Activated CD8-positive, alpha-beta memory T cell treated with anti-CD3 and anti-CD28 coated beads for 1 hour (primary cell): ENCODE measurements at places on chromosomes 5 and 9.
A peak's percentile ranks its signal among the peaks of the same experiment; 100 is the strongest.

DNA sequence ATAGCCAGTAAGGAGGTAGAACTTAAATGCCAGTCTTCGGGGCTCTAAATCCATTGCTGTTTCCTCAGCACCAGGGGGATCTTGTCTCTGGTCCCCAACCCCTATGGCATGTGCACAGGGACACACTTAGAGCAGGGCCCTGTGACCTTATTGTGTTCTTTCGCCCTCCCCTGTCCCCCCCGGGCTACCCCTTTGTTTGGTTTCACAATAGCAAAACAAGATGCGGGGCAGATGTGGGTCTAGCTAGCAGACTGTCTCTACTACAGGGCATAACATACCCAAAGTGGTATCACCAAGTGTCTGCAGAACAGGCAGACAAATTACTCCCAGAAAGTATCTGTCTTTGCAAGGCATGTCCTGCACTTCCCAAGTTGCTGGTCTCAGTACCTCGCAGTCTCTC is 2.1 kb downstream of the FBLL1 start:
- no peak for DNase-seq

- DNase-seq, result no peak
These were observed 49.9 kb downstream of the GDNF start for GRCh38 chr5:37789991-37790390.

DNA sequence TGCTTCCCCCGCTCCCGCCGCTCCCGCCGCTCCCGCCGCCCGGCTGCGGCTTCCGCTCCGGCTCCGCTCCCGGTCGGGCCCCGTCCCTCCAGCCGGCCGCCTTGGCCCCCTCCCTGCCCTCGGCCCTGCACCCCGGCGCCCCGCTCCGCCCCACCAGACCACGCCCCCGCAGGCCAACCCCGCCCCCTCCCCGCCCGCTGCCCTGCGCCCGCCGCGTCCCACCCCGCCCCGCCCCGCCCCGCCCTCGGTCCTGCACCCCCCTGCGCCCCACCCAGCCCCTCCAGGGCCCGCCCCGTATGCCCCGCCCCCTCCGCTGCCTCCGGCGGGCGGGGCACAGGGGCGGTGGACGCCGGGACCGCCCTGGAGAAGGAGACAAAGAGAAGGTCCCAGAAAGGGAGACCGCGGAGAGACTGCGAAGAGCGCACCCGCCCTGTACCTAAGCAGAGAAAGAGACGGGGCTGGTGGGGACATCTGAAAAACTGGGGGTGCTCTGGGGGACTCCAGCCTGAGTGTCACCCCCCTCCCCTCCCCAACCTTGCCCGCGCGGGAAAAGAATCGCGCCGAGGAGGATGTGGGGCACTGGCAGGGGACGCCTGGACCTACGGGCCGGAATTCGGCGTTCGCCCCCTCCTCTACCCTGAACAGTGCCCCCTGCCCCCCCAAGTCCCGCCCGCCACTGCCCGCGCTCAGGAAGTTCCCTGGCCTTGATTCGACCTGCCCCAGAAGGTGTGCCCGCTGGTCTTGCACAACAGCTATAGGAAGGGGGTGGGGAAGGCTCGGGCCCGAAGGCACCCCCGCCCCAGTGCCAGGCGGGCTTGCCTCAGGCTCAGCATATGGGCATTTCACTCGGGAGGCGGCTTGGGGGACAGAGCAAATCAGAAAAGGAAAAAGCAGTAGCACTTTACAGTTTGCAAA is 42.8 kb upstream of the STXBP1 start:
- DNase-seq, result peak; percentile 38

- no peak for DNase-seq
These were observed 51.9 kb upstream of the JAK2 start for GRCh38 chr9:4933177-4933576.

GRCh38 chr9:86082870-86083269 is 16.5 kb downstream of the GOLM1 start:
- no peak for DNase-seq

DNA sequence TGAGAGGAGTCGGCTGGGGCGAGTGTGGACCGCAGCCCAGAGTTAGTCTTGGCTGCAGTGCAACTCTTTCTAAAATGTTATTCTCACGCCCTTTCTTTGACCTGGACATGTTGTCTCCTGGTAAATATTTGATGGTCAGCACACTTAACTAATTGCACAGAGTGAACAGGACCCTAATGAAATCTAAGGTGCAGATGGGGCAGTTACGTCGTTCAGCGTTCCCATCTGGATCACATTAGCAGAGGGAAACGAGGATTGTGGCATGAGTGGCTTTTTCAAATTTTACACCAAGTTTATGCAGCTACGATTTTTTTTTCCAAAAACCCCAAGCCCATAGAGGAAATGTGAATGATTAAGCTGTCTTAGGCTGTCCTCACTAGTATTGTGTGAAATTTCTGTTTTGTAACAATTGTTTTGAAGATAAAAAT is 483 bp downstream of the C9orf85 start:
- no peak for DNase-seq

GRCh38 chr5:82106207-82106606 is 134.4 kb downstream of the ATG10 start:
- no peak for DNase-seq

DNA sequence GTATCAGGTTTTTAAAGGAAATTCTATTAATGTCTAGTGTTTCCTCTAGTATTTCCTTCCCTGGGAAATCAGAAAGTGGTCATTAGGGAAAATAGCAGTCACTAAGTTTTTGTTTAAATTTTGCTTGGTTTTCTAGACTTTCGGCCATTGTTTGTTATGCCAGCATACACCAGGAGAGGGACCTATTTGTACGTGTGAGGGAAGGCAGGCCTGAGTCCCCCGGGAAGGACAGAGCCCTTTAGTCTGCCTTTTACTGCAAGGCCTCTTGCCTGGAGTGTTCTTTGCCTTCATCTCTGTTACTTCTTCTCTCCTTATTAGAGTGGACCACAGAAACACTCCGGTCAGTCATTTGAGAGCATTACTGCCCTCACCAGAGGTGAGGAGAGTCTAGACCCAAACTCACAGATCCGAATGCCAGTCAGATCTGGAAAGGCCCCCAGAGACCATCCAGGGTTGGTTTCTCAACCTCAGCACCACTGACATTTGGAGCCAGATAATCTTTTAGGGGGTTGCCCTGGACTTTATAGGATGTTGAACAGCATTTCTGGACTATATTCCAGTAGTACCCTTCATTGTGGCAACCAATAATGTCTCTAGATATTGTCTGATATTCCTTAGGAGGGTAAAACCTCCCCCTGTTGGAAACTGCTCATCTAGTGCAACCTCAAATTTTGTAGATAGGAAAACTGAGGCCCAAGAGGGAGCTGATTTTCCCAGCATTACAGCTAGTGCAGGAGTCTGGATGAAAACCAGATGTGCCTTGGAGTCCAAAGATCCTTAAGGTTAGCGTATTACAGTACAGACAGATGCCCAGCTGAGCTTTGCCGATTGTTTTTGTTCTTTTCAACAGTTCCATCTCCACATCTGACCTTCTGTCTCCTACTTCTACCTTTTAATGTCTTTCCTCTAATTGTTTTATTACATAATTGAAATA is 93.0 kb upstream of the NIPAL4 start:
- no peak for DNase-seq

DNA sequence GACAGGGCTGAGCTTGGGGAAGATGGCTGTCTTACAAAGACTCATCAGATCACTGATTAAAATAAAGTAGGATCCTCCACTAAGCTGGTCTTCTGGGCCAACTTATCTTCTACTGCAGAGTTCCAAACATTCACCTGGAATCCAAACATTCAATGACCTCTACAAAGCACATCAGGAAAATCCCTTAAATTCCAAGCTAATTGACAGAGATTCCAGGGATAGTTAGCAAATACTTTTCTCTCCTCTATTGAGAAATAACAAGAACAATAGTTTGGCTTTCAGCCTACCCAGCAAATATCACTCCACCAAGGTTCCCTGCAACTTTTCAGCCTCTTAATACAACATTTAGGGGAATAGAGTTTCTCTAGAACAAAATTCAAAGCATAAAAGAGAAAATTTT is 140.6 kb upstream of the LIFR start:
- no peak for DNase-seq

DNA sequence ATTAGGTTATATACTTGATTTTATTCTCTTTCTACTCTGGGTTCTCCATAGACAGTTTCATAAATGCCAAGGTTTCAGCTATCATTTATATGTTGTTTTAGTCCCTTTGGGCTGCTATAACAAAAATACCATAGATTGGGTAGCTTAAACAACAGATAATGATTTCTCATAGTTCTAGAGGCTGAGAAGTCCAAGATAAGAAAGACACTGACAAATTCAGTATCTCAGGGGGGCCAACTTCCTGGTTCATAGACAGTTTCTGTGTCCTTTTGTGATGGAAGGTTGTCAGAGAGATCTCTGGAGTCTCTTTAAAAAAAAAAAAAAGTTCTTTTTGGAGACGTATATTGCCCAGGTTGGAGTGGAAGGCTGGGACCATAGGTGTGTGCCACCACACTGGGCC is 113.3 kb downstream of the SCAMP1 start:
- DNase-seq, result no peak

DNA sequence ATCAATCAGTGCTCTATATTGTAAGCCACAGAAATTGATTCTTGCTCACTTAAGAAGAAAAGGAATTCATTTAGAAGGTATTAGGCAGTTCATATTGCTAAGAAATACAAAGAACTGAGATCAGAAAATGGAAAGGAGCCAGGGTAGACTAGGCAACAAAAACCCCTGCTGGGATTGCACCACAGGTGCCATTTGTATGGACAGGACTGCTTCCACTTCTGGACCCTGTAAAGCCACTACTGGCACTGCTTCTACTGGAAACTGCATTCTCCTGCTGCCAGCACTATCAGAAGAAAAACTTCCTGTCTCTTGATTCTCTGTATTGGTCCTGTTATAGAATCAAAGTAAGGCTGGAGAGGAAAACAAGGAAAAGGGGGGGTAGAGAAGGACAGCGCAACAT is 45.9 kb downstream of the CERT1 start:
- DNase-seq, result no peak

DNA sequence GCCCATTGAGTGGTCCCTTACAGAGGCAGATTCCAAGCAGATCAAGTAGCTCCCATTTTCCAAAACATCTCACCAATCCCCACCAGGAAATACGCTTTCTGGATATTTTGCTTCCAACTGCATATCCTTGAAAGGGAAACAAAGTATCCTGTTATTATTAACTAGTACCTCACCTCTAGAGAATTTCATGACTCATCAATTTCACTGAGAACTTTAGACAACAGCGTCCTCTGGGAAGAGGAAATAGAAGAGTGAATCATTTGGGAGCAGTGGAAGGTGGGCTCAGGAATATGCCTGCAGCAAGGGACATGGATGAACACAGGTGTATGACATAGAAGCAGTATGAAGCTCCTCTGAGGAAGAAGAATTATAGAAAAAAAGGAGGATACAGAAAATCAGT is 186.7 kb downstream of the MARCHF11 start:
- no peak for DNase-seq

GRCh38 chr9:30723656-30724055 is 1660.8 kb upstream of the ACO1 start:
- DNase-seq, result no peak

GRCh38 chr9:114207034-114207810 is 51.9 kb downstream of the COL27A1 start:
- DNase-seq, result no peak

GRCh38 chr5:113776832-113777525 is 263.5 kb downstream of the YTHDC2 start:
- DNase-seq, result no peak

DNA sequence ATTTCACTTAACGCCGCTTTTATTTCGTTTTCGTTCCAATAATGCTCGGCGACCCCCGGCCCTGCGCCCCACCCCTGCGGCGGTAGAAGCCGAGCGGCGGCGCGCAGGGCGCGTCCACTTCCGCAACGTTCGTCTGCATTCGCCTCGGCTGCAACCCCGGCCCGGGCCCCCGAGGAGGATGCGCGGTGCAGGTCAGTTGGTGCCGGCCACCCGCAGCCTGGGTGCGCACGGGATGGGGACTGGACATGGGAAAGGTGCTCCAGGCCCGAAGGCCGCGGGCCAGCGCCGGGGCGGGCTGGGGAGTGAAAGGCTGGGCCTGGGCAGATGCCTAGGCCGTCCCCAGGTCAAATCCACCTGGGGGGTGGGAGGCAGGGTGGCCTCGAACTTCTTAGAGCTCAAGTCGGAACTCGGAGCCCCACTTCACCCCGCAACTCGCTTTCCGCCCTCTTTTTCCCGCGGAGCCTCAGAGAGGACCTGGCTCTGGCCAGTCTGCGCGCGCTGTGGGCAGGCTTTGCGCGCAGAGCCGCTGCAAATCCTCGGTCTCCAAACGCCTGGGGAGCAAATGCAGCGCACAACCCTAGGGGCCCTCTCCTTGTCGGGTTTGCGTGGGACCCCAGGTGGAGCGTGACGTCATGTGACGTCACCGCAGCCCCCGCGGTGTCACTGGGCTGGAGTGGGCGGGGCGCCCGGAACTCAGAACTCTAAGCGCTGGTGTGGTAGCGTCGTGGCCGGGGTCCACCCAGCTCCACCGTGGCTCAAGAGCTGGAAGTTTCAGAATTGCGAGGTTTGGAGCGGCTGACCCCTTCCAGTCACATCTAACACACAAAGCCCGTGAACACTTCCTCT is 3.3 kb downstream of the TLX3 start:
- no peak for DNase-seq

DNA sequence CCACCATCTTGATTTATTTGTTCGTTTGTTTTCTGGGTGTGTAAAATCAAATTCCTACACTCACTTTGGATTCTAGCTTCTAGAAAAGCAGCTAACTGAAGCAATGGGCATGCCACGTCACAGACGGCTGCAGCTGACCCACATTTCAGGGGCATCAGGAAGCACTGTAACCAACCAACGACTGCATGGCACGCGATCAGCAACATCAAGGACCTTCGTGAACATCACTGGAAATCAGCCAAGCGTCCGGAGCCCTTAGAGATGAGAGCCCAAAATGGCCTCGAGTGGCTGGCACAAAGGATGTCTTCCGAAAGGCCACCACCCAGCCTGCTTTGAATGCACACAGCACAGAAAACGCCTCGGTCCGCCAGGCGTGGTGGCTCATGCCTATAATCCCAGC is 191.1 kb downstream of the OLFM1 start:
- no peak for DNase-seq

DNA sequence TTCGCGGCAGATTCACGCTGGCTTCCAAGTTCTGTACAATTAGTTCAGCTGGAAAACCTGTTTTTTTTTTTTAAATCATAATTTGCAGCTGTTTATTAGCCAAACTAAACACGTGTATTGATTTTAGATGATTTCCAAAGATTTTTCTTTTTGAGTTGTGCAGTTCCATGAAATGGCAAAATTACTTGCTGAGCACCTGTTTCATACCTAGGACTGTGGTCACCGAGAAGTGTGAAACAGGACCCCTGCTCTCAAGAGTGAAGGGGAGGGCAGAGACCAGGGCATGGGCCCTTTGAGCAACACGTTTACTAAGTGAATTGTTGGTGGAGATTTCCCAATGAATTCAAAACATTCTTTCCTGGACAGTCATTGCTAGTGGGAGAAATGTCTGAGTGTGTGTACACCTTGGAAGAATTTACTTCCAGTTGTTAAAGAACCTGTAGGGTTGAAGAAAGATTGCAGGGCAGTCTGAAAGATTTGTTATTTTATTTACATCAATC is 688 bp downstream of the SNX24 start:
- no peak for DNase-seq

DNA sequence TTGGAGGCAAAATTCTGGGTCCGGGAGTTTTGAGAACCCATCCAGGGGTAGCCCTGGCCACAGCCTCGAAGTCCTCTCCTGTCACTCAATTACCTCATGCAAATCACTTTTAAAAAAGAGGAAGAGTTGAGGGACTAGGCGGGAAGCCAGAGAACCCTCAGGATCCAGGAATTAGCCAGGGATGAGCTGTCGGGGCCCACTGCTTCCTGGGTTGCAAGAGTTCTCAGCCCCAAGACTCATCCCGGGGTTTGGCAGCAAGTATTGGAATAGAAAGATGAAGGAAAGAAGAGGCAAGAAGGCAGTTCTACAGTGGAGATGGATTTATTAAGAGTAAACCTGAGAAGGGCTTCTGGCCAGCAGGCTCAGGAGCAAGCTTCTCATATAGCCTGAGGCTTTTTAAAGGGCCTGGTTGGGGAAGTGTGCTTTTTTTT is 25.6 kb downstream of the C9orf50 start:
- DNase-seq, result no peak
